ENCODE measurements at places on chromosomes 6 and 20.
A peak's percentile ranks its signal among the peaks of the same experiment; 100 is the strongest.

DNA sequence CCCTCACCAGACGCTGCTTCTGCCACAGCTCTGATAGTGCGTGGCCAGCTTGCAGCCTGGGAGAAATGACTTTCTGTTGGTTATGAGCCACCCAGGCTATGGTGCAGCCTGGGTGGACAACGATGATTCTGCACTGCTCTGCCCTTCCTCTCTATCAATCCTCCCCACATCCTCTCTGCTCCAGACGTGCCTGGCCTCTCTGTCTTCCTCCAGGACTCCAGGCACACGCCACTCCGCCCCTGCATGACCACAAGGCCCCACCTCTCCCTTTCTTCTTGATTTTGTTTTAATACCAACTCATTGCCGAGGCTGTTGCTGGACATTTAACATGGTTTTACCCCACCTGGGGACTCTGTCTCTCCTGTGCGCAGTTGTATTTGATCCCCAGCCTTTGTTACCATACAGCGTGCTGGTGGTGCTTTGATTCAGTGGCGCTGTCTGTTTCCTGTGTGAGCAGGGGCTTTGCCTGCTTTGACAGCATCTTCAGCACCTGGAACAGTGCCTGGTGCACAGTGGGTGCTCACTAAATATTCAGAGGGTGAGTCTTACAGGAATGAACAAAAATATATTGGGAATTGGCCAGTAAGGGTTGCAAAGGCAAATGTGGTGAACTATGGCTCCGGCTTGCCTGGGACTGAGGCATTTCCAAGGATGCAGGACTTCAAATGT lies 280.9 kb downstream of the CDH26 start:
- DNase-seq: no peak

GRCh38 chr6:45949256-45949655 lies 66.4 kb downstream of the CLIC5 start:
- no peak for DNase-seq

GRCh38 chr6:52261229-52261628 lies 16.9 kb upstream of the IL17F start:
- no peak for DNase-seq

- DNase-seq: no peak
Observed at GRCh38 chr20:6740096-6740495, 27.4 kb upstream of the BMP2 start.

- no peak for DNase-seq
Observed at GRCh38 chr6:114240796-114241195, 102.0 kb downstream of the HS3ST5 start.

DNA sequence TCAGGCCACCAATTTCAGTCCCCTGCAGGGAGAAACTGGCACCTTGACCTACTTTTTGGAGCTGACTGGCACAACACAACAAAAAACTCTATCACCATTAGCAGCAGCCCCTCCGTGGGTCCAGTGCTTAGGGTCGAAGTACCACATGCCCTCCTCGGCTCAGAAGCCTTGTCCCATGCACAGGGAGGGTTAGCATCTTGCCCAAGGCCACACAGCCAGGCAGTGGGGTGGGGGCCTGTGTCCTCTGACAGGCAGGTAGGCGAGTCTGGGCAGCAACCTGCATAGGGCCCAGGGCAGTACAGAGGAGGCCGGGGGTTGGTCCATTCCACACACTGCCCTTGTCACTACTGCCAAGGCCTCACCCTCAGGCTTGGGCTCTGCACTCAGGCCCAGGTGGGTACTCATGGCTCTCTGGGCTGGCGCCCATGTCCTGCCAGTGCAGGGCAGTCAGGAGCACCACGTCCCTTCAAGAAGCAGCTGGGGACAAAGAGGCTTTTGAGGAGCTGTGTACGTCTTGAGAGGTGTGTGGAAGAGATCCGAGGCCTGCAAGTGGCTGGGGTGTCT lies 53.6 kb downstream of the PYGB start:
- DNase-seq: no peak

- no peak for DNase-seq
Observed at GRCh38 chr6:22774129-22774528, 204.8 kb downstream of the HDGFL1 start.

- DNase-seq: no peak
Observed at GRCh38 chr6:33828452-33828763, 24.6 kb upstream of the MLN start.

- no peak for DNase-seq
Observed at GRCh38 chr20:56793916-56794315, 164.8 kb downstream of the TFAP2C start.

- DNase-seq: no peak
Observed at GRCh38 chr6:51983564-51983963, 103.8 kb downstream of the PKHD1 start.

GRCh38 chr6:68559716-68560115 lies 75.4 kb upstream of the ADGRB3 start:
- no peak for DNase-seq

DNA sequence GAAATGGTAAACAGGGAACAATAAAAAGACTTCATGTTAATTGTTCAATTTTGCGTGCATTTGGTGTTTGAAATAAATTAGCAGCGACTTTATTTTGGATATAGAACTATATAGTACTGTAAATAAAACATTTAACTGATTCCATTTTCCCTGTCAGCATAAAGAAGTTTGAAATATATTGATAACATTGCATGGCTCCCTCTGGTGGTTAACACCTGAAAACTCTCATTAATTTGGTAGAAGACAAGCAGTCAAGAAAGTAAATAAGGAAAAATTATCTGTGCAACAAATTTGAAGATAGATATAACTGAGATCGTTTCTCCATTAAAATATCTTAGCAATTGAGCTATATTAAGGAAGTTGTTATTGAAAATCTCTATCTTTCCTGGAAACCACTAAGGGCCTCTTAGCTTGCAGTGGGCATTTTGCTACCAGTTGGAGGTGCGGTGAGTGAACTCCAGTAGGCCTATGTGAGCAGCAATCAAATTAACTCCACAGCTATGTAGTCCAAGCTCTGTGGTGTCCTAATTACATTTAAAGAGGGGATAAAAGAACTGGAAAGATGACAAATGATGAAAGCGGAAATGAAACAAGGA lies 435.7 kb upstream of the FKBP1C start:
- DNase-seq: no peak

DNA sequence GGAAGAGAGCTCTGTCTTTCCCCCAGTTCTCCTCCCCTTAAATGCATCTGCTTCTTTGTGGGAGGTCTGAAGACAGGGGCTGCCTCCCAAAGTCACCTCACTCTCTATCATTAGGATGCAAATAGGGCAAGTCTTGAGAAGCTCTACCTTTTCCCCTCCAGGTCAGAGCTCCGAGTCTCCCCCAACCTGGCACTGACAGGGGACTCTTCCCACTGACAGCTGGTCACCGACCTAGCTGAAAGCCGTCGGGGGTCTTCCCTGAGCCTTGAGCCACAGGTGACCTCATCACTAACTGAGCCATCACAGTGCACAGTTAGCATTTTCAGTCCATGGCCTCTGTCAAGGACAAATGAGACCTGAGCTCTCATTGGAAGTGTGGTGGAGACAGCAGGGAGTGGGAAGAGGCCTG lies 386.7 kb downstream of the HACE1 start:
- DNase-seq: no peak

- no peak for DNase-seq
Observed at GRCh38 chr6:132067286-132067685, 116.1 kb upstream of the CCN2 start.

GRCh38 chr6:133106934-133107333 lies 134.2 kb upstream of the EYA4 start:
- no peak for DNase-seq

DNA sequence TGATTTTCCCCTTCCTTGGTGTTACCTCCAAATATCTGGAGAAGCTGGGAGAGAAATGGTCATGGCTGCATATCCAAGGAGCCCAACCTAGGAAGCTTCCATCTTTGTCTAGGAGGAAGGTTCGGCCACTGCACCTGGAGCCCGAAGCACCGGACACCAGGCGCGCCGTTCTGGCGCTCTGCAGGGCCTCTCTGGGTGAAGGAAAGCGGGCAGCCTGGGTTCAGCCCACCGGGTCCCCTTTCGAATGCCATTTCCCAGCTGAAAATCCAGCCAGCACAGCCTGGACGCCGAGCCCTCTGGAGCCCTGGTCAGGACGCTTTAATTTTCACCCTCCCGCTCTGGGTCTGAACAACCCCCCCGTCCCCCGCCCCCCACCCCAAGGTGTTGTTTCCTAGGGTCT lies 1.2 kb downstream of the LINC00237 start:
- no peak for DNase-seq

DNA sequence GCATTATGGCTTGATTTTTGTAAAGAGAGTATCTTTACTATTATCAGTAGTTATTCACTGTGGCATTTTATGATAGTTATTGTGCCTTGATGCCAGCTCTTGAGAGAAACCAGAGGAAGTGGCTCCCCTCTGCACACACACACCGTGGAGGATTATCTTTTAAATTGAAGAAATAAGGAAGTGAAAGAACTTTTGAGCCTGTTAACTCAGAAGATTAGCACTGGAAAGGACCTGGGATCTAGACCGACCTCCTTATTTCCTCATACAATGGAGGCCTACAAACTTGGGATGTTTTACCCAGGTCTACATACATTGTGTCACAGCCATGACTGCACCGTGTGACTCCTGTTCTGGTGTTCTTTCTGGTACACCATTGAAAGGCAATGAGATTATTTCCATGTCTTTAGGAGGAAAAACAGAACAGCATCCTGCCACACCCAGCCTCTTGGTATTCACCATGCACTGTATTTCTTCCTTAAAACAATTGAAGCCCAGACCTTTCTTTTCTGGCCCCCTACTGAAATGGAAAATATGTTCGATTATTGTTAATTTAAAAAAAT lies 40.6 kb downstream of the HECA start:
- no peak for DNase-seq

- no peak for DNase-seq
Observed at GRCh38 chr6:104936766-104937535, 20.0 kb upstream of the LIN28B start.

GRCh38 chr6:32655203-32655710 lies 11.2 kb downstream of the HLA-DQB1 start:
- DNase-seq: no peak

GRCh38 chr6:19297880-19298279 lies 539.3 kb upstream of the ID4 start:
- DNase-seq: no peak

- no peak for DNase-seq
Observed at GRCh38 chr6:169639653-169640278, 62.1 kb downstream of the WDR27 start.

DNA sequence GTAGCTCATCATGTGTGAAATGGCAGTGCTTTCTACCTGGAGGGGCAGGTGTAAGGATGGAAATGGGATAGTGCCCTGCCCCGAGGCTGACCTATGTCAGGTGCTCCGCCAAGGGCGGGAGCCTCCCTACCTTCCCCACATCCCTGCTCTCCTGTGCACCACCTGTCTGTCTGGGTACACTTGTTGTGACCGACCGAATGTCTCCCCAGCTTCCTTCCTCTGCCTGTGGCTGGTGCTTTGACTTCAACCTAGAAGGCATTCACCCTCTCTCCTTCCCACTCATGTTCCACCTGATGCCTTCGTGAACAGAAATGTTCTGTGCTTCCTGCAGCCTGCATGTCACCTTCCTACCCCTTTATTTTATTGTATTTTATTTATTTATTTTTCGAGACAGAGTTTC lies 114.8 kb downstream of the SCML4 start:
- no peak for DNase-seq

DNA sequence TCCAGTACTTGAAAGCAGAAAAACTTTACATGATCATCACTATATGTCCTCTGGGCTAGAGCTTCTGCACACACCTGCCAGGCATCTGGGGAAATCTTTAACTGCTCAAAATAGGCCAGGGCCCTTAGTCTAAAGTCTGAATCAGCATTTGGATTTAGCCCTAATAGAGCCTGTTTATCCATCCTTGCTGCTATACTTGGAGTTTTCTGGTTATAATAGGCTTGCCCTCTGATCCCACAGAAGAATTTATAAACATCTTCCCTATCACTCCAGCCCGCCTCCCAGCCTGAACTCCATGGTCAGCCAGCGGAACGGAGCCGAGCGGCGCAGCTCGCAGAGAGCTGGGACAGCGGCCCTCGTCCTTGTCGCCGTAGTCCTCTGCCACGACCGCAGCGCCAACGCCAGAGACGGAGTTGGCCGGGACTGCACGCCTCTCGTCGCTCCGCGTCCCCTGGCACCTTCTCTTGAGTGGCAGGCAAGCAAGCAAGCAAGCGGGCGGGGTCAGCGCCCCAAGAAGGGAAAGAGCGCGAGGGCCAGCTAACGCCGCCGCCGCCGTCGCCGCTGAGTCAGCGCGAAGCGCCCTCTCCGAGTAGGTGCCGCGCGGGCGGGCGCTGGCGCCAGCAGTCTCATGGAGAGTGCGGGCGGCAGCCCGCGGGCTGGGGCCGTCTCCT lies 25.4 kb upstream of the ASIP start:
- DNase-seq: peak; percentile 17

- DNase-seq: no peak
Observed at GRCh38 chr6:101439790-101440189, 46.3 kb downstream of the GRIK2 start.

DNA sequence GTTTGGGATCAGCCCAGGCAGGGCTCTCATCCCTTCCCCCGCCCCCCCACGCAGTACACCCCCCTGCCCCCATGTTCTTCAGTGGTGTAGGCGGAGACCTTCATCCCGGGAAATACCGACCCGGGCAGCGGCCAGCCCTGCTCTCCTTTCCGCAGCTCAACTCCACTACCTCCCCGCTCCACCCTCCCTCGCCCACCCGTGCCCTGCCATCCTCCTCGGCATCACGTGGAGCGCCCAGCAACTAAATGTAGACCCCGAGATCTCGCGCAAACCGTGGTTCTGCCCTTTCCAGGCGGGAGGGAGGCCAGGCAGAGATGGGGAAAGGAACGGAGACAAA lies 1932.2 kb upstream of the DEFB115 start:
- no peak for DNase-seq

DNA sequence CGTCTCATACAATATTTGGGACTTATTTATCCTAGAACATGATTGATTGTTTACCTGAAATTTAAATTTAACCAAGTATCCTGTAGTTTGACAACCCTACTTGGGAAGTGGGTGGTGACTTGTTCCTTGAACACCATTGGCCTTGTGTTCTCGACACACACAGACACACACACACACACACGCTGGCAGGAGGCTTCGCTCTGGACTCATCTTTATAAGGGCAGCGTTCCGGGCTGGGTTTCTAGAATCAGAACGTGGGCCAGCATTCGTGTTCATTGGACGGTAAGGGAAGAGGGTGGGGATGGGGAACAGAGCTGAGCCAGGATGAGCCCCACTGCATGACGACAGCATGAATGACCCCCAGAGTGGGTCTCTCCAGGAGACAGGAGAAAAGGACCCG lies 16.2 kb upstream of the SSTR4 start:
- no peak for DNase-seq
